ENCODE measurements at places on chromosomes 6 and 20.

- no peak for DNase-seq
Observed at GRCh38 chr6:17921454-17921853, 66.0 kb downstream of the KIF13A start.

GRCh38 chr6:88877893-88878292 lies 85.5 kb downstream of the RNGTT start:
- DNase-seq, result no peak

GRCh38 chr20:58406422-58407001 lies 17.5 kb downstream of the VAPB start:
- peak; percentile 19 for DNase-seq

GRCh38 chr6:22886650-22887581 lies 317.6 kb downstream of the HDGFL1 start:
- DNase-seq, result peak; percentile 80

DNA sequence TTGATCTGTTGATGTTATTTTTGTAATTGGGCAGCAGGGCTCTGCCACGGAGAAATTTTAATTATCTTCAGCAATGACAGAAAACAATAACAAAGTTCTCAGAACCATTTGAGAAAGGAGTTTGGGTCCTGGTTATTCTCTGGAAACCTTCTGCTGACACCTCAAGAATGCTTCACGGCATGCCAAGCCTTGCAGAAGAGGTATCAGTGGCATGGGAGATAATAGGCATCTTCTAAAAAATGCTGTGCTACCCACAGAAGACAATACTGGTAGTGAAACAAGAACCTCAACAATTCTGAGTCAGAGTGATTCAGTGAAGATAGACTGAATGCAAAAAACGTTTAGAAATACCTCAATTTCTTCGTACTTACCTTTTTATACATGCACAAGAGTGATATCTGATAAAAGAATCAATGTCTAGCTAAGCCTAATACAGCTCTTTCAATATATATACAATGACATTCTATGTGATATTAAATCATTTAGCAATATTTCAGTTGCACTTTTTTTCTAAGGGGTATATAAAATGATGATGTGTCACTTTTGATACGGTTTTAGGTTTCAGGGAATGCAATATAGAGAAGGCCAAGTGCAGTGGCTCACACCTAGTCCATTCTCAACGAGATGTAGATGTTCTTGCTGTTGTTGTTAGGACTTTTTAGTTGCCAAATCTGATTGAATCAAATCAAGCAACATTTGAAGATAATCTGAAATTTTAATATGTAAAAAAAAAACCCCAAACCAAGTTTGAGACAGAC lies 110.4 kb upstream of the COL21A1 start:
- no peak for DNase-seq

- DNase-seq, result peak; percentile 42
Observed at GRCh38 chr6:104566411-104566810, 293.3 kb downstream of the HACE1 start.

DNA sequence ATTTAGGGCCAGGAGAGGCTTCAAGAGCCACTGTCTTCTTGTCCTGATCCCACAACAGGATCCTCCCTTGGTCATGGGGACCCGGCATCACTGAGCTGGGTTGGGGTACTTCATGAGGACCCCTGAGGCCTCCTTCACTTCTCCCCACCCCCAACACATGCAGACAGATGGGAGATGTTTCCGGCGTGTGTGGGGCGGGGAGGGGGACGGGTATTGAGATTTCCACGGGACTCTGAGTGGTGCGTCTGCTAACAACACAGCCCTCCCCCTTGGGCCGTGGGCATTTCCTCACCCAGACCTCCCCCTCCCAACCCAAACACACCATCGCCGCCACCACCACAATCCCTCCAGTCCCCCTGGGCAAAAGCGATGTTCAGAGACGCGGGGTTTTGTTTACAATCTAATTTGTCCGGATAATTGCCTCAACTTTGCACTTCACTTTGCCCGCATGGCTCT lies 906 bp upstream of the FOXP4 start:
- DNase-seq, result no peak

DNA sequence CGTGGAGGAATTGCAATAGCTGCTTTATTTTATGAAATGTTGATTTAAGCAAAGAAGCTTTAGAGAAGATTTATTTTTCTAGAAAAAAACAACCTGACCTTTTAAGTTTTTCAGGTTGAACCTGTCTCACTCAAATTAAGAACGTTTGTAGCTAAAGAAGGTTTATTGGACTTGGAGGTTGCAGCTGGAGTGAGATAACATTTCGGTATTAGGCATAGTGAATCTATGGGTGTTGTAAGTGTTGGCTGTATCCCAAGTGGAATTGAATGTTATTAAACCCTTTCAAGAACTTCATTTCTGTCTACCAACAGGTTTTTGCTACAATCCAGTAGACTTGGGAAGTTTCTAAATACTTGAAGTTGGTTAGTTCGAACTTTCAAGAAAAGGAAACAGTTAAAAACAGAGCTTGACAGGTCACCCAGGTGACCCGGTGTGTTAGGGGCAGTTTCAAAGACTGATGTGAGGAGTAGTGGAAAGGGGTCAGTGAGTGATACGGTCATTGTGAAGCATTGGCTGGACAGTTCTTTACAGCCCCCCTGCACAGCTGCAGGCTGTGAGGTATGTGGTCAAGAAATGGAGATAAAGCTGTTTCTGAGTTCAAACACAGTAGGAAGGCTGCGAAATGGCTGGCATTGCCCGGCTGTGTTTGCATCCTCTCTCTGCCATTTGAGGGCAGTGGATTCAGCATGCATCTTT lies 2.4 kb upstream of the TBCC start:
- DNase-seq, result no peak

DNA sequence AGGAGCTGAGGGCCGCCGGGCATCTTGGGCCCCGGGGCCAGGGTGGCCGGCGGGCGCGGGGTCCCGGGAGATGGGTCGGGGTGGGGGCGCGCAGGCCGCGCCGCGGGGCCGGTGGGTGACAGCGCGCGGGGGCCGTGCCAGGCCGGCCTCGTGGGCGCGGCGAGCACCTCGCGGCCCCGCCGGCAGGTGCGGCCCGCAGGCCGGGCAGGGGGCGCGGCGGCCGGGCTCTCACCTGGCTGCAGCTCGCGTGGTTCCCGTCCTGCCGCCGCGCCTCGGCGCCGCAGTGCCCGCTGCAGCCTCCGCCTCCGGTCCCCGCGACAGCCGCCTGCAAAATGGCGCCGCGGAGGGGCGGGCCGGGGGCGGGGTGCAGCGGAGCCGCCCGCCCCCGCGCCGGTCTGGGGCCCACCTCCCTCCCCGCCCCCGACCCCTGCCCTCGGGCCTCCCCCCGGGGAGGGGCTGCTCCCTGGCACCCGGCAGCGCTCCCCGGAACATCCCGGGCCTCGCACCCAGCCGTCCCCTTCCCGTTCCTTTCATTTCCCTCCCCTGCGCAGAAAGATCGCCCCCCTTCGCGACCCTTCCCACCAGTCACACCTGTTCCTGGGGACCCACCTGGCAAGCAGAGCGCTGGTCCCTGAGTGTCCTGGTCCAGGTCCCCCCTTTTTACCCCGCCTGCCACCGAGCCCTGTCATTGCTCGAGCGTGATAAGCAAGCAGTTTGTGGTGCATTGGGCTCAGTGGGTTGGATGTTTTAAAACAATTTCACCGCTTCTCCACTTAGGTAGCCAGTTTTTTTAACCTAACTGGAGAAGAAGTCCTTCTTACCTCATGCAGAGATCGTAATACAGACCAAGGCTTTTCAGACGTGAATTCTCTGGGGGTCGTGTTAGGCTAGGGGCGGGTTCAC lies at the start of gene SLC23A2:
Gene SLC23A2 (minus strand): TSS at position 337 of the 903 bp plus-strand sequence. CDS start 68,948 bp downstream, outside the sequence.
- DNase-seq, result peak; percentile 39

DNA sequence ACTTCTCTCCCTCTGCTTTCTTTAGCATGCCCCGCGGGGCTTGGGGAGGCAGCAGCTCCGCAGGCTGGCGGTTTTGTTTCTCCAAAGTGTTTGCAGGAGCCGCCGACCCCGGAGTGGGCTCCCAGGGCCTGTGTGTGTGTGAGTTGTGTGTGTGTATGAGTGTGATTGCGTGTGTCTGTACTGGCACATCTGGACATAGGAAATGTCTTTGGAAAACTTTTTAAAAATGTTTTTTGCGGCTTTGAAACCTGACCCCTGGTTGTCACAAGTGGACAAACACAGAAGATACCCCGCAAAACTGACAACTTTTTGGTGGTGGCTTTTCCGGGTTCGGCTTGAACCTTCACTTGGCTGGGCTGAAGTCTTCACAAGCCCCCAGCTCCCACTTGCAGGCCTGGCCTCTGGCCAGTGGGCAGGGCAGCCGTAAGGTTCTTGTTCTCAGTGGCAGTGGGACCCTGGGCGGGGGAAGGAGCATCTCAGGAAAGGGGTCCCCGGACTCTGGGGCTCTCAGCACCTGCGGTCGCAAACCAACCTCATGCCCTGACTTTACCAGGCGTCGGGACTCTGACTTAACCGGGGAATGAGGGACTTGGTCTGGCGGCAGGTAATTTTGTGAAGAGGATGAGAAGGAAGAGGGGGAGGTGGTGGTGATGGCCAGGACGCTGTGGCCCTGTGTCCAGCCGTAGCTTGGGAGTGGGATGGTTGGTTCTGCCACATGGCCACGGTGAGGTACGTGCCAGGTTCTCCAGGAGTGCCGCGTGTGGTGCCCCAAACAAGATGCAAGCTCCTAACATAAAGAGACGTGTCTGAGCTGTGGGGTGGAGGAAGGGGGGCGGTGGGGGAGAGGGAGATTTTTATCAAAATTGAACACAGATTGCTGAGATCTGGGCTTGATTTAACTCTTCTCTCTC lies 619 bp downstream of the DAAM2 start:
- DNase-seq, result no peak

DNA sequence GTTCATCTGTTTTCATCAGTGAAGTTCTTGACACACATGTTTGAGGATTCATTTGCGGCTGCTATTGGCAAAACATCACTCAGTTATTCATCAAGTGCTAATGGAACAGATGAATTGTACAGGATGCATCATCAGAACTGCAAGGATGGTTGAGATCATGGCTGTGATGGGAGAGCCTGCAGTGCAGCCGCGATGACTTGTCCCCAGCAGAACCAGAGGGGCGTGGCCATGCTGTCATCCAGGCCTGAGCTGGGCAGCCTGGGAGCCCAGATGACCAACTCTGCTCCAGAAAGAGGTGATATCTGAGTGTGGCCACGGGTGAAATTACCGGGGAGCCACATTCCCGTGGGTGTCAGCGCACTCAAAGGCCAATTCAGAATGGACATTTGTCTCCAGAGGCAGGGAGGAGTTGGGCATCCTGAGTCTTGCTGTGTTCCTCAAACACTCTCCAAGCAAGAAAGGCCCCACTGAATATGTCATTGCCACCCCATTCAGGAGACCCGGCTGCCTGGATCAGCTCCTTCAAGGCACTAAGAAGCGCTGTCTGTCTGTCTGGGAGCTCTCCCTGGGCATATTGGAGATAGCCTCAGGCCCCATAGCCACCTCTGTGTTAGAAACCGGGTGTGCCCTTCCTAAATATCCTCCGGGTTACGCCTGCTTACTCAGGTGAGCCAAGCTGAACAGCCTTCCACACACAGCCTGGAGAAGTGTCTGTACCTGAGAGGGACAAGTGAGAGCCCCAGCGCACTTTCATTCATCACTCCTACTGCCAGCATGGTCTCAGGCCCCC lies 66.7 kb downstream of the SYNDIG1 start:
- peak; percentile 72 for DNase-seq

GRCh38 chr6:119446115-119446554 lies 96.6 kb upstream of the MAN1A1 start:
- DNase-seq, result peak; percentile 84

GRCh38 chr20:45305262-45305661 lies 1.4 kb upstream of the RBPJL start:
- no peak for DNase-seq

GRCh38 chr20:37822141-37822601 lies 80.8 kb upstream of the VSTM2L start:
- DNase-seq, result peak; percentile 94

GRCh38 chr6:77245026-77245425 lies 218.3 kb downstream of the HTR1B start:
- no peak for DNase-seq

- no peak for DNase-seq
Observed at GRCh38 chr20:63538204-63539091, 1.3 kb upstream of the PTK6 start.
